Placental pericyte (primary cell): ENCODE measurements at places on chromosomes 2 and 18. TPM values are rescaled to one million over a fixed set of nuclear protein-coding genes. Genes with fewer than 3 reads are reported as not detected.

Gene MYOM1
- total RNA-seq: 0.14 and 0.22 TPM in 2 replicates

Gene CTDP1
- 29.5 TPM in 2 replicates for total RNA-seq

Gene KCNG2
- not detected in 2 replicates for total RNA-seq

Gene CXCR4
- 3.6 TPM in 1 of 2 replicates, not detected in the other for total RNA-seq

Gene SLC25A12
- total RNA-seq: 10.5 and 31.8 TPM in 2 replicates

Gene PGAP1
- 3.3 and 9.0 TPM in 2 replicates for total RNA-seq

Gene TLX2
- total RNA-seq: not detected in 2 replicates

Gene FBXO41
- 1.4 and 1.5 TPM in 2 replicates for total RNA-seq

Gene AKAIN1
- total RNA-seq: not detected in 2 replicates

Gene PMAIP1
- total RNA-seq: 21.9 and 53.3 TPM in 2 replicates

Gene ESPNL
- total RNA-seq: 0.57 and 2.6 TPM in 2 replicates

Gene VIL1
- not detected in 2 replicates for total RNA-seq

Gene CSRNP3
- total RNA-seq: under 0.01 and 0.43 TPM in 2 replicates

Gene GALNT5
- 0.22 and 5.4 TPM in 2 replicates for total RNA-seq

Gene MFSD2B
- total RNA-seq: not detected in 2 replicates

Gene UGT1A10
- 0.22 TPM in 1 of 2 replicates, not detected in the other for total RNA-seq

Gene HDAC4
- 20.8 and 21.3 TPM in 2 replicates for total RNA-seq

Gene CCDC121
- 0.88 and 1.1 TPM in 2 replicates for total RNA-seq

Gene DPY30
- 34.8 and 42.9 TPM in 2 replicates for total RNA-seq

Gene CAPN10
- total RNA-seq: 29.1 and 30.6 TPM in 2 replicates

Gene STPG4
- total RNA-seq: 0.66 and 1.6 TPM in 2 replicates

Gene TTC32
- 6.1 and 9.9 TPM in 2 replicates for total RNA-seq

Gene SLC16A14
- total RNA-seq: 0.22 and 0.29 TPM in 2 replicates

Gene CLEC4F
- not detected in 2 replicates for total RNA-seq

Gene C2orf66
- total RNA-seq: not detected in 2 replicates

Gene CCDC74A
- total RNA-seq: 5.9 and 14.0 TPM in 2 replicates

Gene MYO3B
- total RNA-seq: under 0.01 TPM in 2 replicates

Gene SCYGR4
- not detected in 2 replicates for total RNA-seq

Gene EN1
- total RNA-seq: not detected in 2 replicates

Gene SNED1
- total RNA-seq: 2.2 and 16.6 TPM in 2 replicates

Gene ANKRD36
- 14.4 and 26.9 TPM in 2 replicates for total RNA-seq

Gene ANTXR1
- 170 and 253 TPM in 2 replicates for total RNA-seq

Gene C2orf80
- total RNA-seq: not detected in 2 replicates

Gene NPPC
- total RNA-seq: 0.86 TPM in 1 of 2 replicates, not detected in the other

Gene C1D
- total RNA-seq: 30.4 and 35.5 TPM in 2 replicates

Gene SPDYA
- total RNA-seq: 0.57 and 0.66 TPM in 2 replicates
